ENCODE measurements at places on chromosomes 5 and 9.
A peak's percentile ranks its signal among the peaks of the same experiment; 100 is the strongest.

DNA sequence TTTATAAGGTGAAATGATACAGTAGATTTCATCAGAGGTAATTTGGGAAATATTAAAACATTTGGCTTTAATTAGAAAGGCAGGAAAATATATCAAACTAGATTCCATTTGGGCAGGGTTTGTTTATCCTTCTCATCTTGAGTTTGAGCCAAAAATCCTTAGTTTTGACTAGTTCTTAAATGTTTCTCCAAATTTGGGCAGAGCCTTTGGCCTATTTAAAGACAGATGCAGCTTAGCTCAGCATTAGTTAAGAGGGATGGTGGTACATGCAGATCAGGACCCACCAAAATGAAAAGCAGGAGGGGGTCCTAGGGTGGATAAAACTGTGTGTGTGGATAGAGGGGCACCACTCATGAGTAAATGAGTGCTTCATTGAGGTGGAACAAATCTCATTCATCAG is 20.3 kb upstream of the ARRDC3 start:
- no peak for DNase-seq

- DNase-seq: no peak
These were observed 181.6 kb upstream of the NUDT12 start for GRCh38 chr5:103744159-103744558.

DNA sequence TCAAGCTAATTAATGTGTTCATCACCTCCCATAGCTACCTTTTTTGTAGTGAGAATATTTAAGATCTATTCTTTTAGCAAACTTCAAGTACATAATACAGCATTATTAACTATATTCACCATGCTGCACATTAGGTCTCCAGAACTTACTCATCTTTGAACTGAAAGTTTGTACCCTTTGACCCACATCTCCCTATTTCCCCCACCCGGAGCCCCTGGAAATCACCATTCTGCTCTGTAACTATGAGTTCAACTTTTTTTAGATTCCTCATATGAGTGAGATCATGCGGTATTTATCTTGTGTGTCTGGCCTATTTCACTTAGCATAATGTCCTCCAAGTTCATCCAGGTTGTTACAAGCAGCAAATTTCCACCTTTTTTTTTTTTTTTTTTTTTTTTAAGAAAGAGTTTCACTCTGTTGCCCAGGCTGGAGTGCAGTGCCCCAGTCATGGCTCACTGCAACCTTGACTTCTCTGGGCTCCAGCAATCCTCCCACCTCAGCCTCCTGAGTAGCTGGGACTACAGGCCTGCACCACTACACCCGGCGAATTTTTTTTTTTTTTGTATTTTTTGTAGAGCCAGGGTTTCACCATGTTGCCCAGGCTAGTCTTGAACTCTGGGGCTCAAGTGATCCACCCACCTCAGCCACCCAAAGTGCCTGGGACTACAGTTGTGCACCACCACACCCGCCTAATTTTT is 100.4 kb upstream of the SAP30L start:
- no peak for DNase-seq

GRCh38 chr9:130174920-130175321 is 2.7 kb downstream of the NCS1 start:
- no peak for DNase-seq

GRCh38 chr9:121682201-121682600 is 30.8 kb downstream of the DAB2IP start:
- DNase-seq: no peak

- DNase-seq: no peak
These were observed 296.9 kb downstream of the ADGRV1 start for GRCh38 chr5:90855296-90856010.

- no peak for DNase-seq
These were observed 10.2 kb downstream of the NCS1 start for GRCh38 chr9:130182381-130182909.

GRCh38 chr5:147687118-147687517 is 95.4 kb downstream of the JAKMIP2 start:
- no peak for DNase-seq

DNA sequence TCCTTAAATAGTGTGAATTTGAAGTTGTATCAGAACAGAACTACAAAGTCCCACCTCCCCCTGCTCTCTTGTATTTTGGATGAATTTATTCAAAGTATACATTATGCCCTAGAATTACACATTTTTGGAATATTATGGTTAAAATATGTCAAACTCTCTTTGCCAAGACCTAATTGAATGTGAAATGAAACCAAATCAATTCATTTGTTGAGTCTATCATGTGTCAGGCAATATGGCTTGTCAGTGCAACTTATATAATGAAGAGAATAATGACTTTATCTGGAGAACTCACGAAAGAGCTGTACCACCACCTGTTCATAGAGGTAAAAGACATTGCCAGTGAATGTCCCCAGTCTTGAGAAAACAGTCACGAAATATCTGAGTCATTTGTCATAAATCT is 106.8 kb downstream of the TUSC1 start:
- no peak for DNase-seq

DNA sequence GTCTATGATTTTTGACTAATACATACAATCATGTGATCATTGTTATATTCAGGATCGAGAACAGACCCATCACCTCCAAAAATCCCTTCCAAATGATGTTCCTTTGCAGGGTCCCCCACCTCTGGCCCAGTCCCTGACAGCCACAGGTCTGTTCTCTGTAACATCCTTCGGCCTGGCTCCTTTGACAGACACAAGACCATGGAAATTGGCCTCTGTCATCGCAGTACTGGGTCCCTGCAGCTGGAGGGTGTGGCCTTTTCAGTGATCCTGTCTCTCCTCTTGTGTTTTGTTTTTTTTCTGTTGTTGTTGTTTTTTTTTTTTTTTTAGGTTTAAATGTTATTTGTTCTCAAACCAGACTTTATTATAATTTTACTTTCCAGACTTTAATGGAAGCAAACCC is 27.4 kb upstream of the ANKRD33B start:
- no peak for DNase-seq

DNA sequence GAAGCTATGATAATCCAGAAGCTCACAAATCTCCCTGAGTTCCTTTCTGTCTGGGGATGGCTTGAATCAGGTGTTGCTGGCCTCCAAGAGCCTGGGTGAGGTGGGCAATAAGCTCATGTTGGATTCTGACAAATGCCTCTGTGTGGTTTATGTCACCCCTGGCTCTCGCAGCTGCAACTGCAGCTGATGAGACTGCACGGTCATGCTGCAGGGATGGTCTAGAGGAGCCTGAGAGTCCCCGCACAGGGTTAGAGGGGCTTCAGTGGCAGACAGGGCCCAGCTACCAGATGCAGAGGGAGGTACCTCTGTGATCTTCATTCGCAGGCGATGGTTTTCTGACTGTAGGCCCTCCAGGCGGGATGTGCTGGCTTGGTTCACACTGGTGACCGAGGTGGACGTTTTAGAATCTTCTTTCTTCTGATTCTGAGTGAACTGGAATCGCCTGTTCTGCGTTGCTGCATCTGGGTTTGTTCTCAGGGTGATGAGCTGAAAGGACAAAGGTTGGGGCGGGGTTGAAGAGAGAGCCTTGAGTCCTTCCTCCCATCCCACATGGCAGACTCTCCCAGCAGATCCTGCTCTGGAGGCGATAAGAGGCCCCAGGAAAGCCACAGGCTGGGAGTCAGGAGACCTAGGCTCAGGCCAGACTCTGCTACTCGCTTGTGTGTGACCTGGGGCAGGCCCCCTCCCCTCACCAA is 47.6 kb upstream of the TBC1D2 start:
- no peak for DNase-seq

DNA sequence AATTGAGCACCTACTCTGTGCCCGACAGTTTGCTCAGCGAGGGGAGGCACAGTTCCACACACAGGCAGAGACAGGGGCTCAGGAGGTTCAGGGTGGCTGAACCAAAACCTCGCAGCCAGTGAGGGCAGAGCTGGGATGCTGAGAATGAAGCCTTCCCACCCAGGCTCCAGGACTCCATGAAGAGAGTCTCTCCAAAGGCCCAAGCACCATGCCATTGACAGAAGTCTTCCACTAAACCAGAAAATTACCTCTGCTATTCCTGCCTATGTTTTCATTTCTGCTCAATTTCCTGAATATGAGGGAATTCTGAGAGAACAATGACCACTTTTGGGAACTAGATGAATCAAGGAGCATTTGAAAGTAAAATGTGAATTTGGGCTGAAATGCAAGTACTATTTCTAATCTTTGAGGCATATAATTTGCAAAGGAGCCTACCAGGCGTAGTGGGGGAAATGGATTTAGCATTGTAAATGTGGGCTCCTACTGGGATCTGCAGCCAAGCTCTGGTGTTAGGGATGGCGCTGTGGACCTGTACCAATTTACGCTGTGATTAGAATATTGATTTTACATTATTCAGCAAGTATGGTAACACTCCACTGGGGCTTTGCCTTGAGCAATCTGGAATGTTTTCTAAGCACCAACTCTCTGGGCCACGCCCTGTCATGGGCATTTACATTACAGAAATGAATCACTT is 91.9 kb downstream of the DRD1 start:
- no peak for DNase-seq

GRCh38 chr5:601771-602465 is 10.2 kb upstream of the CEP72 start:
- DNase-seq: no peak

- no peak for DNase-seq
These were observed 25.7 kb downstream of the FRMPD1 start for GRCh38 chr9:37676411-37676830.

- no peak for DNase-seq
These were observed 50.6 kb downstream of the MRPS27 start for GRCh38 chr5:72269411-72269780.

DNA sequence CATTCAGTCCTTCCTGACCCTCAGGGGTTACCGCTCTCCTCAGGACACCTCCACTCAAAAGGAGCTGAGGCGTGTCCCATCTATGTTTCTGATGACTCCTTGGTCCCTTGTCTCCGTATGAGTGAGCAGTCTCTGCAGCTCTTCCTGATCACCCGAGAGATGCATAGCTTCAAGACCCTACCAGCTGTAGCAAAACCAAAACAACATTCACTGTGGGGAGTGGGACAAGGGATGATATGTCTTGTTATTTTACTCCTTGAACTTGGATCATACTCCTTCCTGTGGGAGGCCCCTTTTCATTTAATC is 14.4 kb downstream of the GLDC start:
- no peak for DNase-seq

DNA sequence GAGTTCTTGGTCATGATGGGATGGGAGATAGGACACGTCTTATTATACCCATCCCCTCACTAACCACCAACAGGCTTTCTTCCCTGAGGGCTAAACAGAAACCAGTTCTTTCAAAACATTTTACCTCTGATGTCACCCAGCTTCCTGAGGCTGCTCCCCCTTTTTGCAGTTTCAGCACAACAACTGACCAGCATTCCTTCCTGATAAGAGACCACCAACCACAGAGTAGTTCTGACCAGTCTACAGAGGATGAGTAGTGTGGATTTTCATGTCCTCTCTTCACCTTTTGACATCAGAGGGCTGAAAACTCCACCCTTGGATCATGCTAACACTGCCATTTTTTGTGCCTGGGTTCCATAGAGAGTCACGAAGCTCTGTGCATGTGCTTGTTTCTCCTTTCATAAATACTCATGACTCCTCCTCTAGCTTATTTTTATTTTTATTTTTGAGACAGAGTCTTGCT is 82.6 kb downstream of the OSTF1 start:
- DNase-seq: no peak

DNA sequence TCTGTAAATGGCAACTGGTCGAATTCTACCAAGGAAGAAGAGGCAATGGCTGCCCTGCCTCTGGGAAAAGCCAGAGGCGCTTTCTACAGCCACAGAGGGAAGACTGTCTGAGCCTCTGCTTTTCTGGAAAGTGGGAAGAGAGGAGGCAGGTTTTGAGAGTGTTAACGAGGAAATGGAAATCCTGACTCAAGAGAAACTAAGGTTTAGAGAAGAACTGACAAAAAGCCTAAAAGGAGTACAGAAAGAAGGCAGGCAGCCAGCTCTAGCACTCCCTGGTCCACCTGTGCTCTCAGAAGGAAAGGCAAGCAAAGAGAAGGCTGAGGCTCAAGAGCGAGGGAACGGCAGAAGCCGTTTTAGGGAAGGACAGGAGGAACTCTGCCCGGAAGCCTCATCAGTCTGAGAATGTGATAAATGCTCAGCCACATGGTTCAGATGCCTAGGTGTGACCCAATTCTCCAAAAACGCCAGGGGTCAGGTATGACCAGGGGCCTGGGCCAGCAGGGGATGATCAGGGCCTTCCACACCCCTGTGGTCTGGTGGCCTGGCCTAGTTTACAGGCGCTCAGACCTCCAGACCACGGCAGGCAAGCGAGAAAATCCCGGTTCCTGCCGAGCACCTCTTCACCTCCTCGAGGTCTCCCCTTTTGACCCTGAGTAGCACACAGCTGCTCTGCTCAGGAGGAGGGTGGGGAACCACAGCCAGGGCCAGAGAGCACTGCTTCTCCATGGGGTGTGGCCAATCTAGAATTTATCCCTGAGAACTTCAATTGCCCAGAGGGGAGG is 79.9 kb upstream of the FBXW11 start:
- DNase-seq: no peak

- DNase-seq: no peak
These were observed at the start of gene NXNL2 for GRCh38 chr9:88534456-88535225. Gene NXNL2, plus strand, starts transcription at chr9:88535178. Its CDS starts 257 bp downstream, at chr9:88535435.

DNA sequence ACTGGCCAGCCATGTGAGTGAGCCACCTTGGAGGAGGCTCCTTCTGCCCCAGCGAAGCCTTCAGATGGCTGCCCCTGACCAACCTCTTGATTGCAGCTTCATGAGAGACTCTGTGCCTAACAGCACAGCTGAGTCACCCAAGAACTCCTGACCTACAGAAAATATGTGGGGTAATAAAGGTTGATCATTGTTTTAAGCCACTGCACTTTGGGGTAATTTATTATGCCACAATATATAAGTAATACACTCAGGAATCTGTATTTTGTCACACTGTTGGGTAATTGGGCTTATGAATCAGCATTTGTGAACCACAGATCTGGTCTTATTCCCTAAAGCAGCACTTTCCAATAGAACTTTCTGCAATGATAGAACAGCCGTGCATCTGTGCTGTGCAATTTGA is 24.4 kb upstream of the VDAC1 start:
- DNase-seq: no peak

GRCh38 chr5:94423411-94423810 is 195.0 kb downstream of the KIAA0825 start:
- DNase-seq: no peak

DNA sequence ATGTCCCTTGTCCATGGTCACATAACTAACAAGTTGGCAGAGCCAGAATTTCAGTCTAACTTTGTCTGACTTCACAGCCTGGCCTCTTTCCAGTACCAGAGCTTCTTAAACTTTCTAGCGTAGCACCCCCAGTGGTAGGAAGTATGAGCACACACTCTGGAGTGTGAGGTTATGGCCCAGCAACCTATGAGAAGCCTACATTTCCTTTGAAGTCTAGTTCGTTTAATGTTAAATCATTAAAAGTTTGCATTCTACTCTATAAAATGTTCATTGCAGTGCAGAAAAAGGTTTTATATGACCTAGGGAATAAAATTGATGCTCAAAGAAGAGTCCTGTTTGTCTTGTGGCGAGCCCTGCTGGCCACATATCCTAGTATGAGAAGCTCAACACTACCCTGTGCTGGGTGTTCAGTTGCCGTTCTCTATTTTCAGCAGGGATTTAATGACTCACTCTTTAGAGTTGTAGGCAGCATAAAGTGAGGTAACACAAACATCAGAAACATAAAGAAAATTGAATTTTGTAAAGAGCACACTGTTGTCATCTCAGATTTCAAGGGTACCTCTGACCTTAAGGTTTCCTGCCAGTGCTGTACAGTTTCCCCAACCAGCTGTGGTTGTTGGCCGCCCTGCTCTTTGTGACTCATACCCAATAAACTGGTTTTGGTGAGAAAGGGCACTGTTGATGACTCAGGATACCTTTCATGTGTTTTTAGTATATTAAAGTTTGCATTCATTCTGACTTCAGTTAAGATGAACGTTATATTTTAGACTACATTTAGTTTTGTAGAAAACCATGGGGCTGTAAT is 14.3 kb downstream of the MCCC2 start:
- peak; percentile 6 for DNase-seq

Data from renal cortex interstitium (tissue), 15 donors.